ENCODE measurements at places on chromosomes 1 and 21.

DNA sequence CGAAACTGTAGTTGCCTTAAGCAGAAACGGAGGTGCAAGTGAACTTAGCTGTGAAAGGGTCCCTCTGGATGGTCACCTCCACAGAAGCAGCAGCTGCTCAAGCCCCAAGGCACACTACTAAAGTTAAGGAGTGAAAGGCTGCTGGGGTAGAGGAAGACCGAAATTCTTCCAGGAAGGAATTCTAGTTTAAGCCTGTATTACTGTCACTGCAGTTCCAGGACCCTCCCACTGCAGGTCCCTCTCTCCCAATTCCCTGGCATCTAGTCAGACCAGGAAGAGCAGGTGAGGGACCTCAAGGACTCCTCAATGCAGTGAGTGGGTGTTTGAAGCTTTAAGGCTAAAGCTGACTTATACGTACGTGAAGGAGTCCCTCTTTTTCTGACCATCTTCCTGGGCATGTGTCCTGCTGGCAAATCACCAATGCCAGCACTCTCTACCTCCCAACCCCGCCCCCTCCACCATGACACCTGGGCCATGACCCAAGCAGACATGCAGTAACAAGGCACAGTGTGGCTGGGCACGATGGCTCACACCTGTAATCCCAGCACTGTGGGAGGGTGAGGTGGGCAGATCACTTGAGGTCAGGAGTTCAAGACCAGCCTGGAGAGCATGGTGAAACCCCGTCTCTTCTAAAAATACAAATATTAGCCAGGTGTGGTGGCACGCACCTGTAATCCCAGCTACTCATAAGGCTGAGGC, 57.2 kb downstream of the TGFBR3 start:
- no peak for DNase-seq

GRCh38 chr1:228927946-228928898, 192.9 kb downstream of the RHOU start:
- DNase-seq = no peak

- DNase-seq = no peak
Observed at GRCh38 chr1:157439302-157439954, 112.9 kb downstream of the FCRL5 start.

DNA sequence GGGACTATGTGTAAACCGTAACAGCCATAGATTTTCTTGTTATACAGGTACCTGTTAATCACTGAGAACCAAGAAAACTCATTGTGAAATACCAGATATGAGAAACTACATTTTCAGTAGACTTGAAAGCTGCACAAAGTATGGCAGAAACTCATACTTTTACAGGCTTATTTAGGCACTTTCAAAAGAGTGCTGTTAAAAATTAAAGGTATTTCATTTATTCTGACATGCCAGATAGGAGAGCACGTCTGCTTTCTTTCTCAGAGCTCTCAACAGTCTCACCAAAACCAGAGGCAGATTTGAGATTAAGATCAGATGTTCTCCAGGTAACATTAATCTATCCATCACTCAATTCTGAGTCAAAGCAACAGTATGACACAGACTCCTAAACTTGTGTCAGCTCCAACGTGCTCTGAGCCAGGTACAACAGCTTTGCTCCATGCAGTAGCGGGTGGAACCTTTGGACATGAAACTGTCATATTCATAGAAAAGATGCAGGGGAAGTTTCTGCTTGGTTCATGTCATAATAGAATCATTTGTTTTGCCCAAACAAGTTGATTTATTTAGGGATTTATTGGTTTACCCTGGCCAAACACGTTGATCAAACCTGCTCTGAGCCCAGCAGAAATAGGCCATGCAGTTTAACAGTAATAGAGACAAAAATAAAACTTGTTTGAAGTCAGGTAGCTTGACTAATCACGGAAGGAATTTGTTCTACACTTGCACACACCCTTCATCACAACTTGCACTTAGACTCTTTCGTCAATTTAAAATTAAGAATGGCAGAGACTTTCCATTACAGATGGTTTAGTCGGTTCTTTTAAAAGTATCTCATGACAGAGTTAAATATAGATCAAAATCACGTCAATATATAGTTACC, 20.8 kb upstream of the TSNAX start:
- DNase-seq = no peak

DNA sequence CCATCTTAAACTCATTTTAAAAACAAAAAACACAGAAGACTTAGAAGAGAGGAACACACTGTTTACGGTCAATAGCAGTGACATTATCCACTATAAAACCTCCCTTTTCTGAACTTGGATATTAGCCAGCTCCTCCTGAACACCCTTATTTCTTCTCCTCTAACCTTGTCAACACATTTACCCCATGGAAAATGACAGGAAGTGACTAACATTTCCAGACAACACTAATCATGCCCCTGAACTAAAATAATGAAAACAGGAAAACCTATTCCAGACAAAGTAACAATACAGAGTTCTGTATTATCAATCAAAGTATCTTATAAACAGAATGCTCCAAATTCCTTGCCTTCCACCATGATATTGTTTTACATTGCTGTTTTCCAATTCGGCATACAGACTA, 45.3 kb downstream of the PALMD start:
- DNase-seq = no peak

- DNase-seq = no peak
Observed at GRCh38 chr1:40751802-40752201, 31.8 kb upstream of the KCNQ4 start.

GRCh38 chr1:204222764-204223055, 8.9 kb upstream of the GOLT1A start:
- DNase-seq = no peak
